ENCODE measurements at places on chromosomes 11 and 22.

DNA sequence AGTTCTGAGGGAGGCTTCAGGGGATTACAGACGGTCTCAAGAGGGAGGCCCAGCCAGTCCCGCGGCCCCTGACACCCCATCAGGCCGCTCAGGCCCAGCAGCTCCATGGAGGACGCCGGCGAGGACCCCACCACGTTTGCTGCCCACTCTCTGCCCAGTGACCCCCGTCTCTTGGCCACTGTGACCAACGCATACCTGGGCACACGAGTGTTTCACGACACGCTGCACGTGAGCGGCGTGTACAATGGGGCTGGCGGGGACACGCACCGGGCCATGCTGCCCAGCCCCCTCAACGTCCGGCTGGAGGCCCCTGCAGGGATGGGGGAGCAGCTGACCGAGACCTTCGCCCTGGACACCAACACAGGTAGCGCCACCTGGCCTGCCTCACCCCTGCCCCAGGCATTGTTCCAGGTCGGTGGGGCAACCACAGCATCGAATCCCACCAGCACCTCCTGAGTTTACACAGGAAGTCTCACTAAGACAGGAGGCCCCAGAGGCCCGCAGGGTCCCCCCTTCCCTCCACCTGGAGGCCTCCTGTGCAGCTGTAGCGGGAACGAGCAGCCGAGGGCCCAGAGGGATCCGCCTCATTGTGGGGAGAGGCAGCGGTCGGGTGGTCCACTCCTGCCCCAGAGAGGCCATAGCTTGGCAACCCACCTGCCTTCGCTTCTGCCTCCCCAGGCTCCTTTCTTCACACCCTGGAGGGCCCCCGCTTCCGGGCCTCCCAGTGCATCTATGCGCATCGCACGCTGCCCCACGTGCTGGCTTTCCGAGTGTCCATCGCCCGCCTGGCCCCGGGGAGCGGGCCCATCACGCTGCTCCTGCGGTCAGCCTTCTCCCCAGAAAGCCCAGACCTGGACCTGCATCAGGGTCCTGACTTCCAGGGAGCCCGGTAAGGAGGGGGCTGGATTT lies 1.0 kb downstream of the PGGHG start:
- DNase-seq, result no peak

DNA sequence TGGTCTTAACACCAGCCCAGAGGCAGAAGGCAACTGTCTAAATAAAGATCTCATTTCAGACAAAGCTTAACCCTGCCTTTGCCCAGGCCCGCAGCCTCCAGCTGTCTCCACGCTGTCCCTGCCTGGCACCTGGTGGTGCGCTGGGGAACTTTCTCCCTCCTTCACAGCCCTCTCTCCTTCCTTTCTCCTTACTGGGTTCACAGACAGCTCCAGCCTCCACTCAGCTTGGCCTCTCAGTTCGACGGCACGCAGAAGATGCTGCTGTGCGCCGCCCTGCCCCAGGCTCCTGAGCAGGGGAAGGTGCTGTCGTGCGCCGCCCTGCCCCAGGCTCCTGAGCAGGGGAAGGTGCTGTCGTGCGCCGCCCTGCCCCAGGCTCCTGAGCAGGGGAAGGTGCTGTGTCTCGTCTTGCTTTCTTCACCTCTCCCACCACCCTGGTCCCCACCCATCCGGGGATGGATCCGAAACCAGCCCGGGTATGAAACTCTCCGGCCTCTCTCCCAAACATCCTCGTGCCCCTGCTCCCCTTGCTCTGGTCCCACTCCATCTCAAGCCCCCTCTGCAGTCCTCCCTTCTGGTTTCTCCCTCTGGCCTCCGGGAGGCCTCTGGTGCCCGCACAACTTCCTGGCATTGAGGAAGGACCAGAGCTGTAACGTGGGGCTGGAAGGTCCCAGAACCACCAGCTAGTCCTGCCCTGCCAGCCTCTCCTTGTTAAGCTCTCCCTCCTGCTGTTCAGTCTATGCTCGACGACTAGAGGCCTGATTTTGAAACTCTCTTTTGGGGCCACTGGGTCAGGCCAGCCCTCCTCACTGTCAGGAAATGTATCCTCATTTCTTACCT lies 22.9 kb upstream of the JAM3 start:
- DNase-seq, result no peak

DNA sequence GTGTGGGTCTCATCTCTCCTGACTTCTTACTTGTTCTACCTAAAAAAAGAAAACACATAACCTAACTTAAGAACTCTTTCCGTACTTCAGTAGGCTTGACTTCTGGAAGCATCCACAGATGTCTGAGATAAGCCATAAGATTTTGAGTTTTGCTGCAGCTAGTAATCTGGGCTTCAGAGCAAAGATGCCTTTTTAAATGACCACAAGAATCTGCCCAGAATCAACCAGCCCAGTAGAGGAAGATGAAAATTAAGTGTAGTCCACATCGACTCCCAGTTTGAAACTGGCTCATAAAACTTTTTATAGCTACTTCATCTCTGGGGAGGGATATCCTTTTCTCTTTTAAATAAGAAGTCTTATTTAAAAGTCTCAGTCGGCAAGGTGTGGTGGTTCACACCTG lies 10.7 kb downstream of the DENND5A start:
- DNase-seq, result no peak

- DNase-seq, result no peak
Observed at GRCh38 chr11:65781152-65781961, 581 bp upstream of the AP5B1 start.

- no peak for DNase-seq
Observed at GRCh38 chr11:71504531-71504930, 22.5 kb upstream of the KRTAP5-7 start.

DNA sequence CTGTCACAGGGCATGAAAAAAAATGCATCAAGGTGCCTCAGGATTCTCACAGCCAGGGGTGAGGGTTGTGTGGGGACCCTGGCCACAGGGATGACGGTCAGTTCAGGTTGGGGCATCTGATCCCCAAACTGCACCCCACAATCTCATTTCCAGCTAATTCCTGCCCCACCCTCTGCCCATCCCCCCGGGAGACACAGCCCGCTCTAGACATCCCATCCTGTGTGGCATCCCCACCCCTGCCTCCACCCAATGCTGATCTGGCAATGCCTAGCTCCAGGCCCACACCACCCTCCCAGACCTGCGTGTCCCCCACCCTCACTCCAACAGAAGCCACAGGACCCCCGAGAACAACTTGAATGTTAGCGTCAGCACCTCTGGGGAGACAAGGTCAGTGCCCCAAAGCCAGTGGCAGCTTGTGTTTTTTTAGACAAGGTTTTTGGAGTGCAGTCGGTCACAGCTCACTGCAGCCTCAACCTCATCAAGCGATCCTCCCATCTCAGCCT lies 25.3 kb downstream of the TSPAN4 start:
- DNase-seq, result no peak

DNA sequence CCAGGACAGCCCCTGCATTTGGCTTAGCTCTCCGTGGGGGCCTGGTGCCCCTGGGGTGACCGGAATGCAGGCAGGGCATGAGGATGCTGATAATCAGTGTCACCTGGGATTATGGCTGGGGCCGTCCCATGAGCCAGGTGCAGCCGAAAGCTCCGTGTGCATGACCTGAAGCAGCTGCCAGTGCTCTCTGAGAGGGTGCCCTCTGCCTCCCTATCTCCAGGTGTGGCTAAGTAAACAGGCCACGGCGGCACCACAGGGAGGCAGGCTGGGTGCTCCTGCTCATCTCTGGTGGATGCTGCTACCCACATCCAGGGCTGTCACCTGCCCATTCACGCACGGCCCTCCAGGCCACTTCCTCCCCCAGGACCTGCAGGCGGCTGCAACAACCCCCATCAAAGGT lies 29.8 kb downstream of the DUSP8 start:
- no peak for DNase-seq

DNA sequence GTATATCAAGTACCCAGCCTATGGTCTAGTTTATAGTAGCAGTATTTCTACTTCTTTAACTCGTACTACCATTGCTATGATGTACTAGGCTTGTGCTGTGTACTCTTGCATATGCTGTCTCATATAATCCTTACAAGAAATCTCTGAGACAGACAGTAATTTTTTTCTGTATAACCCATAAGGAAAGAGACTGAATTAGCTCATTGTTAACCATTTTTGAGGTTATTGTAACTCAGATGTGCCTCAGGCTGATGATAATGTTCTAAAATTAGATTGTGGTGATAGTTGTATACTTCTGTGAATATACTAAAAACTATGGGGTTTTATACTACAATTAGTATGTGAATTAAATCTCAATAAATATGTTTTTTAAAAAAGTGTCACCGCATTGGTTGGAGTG lies 112.2 kb upstream of the RRM1 start:
- no peak for DNase-seq

GRCh38 chr11:132358573-132358953 lies 988.1 kb downstream of the NTM start:
- no peak for DNase-seq

DNA sequence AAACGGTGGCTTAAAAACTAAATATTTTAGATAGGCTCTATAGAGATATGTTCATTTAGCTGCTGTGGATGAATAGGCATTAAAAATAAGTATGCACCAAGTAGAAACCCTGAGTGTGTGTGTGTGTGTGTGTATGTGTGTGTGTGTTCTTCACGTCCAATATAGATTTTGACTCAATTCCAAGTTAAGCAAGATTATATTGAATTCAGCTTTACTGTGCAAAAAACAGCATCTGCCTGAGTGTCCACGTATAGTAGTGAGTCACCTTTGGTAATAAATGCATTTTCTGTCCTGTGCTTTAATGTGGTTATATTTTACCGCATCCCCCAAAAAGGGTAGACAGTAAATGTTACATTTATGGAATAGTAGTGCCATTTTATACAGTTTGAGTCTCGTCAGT lies 71.2 kb downstream of the PDHX start:
- no peak for DNase-seq

- peak; percentile 44 for DNase-seq
Observed at GRCh38 chr22:50271519-50271970, 1.4 kb upstream of the MAPK11 start.

- DNase-seq, result no peak
Observed at GRCh38 chr11:75421035-75421602, 11.9 kb downstream of the KLHL35 start.

- DNase-seq, result no peak
Observed at GRCh38 chr11:104442321-104442720, 278.4 kb upstream of the PDGFD start.

GRCh38 chr11:25068451-25068850 lies 571.6 kb downstream of the LUZP2 start:
- no peak for DNase-seq

- no peak for DNase-seq
Observed at GRCh38 chr11:114271316-114271715, 24.9 kb upstream of the NNMT start.

GRCh38 chr11:66172146-66172545 lies 96.3 kb upstream of the RAB1B start:
- peak; percentile 31 for DNase-seq

GRCh38 chr22:27581688-27582087 lies 219.9 kb downstream of the MN1 start:
- DNase-seq, result no peak

- no peak for DNase-seq
Observed at GRCh38 chr11:13358596-13359270, 81.1 kb downstream of the BMAL1 start.

GRCh38 chr11:7638710-7639642 lies 34.3 kb downstream of the CYB5R2 start:
- no peak for DNase-seq

DNA sequence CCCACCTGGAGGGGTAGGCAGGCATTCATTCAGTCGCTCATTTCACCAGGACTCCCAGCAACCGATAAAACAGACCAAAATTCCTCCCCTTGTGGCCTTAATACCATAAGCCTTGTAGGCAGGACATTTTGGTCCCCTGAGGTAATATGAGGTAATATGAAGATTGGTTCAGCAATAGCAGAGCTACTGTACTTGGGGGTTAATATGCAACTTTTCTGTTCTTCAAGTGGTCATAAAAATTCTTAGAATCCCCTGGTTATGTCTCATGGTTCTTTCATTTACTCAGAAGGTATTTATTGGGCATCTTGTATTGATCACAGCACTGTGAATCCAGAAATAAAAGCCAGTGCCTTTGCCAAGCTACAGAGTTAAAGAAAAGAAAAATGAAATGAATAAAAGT lies 29.8 kb downstream of the SHISA8 start:
- no peak for DNase-seq

DNA sequence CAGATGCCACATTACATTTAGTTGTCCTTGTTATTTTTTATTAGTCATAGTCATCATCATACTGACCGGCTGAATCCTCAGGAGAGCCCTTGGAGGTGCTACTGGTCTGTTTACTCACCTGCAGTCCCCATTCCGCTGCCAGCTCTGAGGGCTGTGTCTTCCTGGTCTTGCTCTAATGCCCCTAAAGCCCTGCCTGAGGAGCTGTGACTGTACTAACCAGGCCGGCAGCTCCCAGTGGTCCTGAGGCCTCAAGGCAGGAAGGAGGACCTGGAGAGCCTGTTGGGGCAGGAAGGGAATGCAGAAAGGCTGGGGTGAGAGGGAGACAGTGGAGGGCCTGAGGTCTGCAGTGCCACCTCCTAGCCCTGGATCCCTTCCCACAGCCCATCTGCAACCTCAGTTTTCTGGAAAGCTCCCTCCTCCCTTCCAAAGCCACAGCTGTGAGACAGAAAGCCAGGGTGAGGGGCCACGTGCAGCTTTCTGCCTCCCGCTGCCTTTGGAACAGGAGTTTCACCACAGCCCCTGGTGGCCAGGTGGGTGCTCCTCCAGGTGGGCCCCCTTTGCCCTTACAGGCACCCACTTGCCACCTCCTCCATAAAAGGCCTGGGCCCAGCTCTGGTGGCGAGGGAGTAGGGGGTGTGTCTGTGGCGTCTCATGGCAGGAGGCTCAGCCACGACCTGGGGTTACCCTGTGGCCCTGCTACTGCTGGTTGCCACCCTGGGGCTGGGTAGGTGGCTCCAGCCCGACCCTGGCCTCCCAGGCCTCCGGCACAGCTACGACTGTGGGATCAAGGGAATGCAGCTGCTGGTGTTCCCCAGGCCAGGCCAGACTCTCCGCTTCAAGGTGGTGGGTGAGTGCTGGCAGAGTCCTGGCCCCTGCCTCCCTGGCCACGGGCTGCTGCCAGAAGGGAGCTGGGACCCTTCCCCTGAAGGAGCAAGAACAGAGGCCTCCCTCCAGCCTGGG lies at the start of gene ZP1:
Gene ZP1, plus strand, starts transcription at position 632 of the 960 bp plus-strand sequence. Its CDS starts 20 bp downstream, at position 652.
- no peak for DNase-seq

DNA sequence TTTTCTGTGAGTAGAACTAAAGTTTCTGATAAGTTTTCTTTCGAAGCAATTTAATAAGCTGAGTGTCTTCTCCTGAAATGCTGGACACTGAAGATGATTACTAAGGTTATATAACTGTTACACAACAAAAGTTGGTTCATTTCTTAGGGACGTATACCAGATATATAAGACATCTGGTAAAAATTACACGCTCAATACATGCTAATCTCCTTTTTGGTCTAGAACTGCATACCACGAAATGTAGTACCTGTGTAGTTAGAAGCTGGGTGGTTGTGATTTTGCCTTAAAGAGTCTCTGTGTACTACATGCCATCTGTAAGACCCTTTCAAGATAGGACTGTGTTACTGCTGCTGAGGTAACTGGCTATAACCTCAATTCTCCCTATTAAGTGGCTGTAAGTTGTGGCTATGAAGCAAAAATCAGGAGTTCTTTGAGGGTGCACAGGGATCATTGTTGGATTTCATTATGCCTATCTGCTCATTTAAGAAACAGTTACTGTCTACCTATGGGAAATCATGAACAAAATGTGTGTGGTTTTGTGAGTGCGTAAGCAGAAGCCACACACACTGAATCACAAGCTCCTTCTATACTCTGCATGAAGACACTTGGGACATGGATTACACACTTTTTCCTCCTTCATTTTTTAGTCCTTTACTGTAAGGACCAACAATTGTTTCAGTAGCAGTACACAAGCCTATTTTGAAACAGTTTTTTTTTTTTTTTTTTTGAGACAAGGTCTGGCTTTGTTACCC lies 195.9 kb downstream of the SWAP70 start:
- no peak for DNase-seq
